Hippocampal formation (tissue), 2 donors: ENCODE measurements at places on chromosomes 7 and 10.
A peak's percentile ranks its signal among the peaks of the same experiment; 100 is the strongest.

DNA sequence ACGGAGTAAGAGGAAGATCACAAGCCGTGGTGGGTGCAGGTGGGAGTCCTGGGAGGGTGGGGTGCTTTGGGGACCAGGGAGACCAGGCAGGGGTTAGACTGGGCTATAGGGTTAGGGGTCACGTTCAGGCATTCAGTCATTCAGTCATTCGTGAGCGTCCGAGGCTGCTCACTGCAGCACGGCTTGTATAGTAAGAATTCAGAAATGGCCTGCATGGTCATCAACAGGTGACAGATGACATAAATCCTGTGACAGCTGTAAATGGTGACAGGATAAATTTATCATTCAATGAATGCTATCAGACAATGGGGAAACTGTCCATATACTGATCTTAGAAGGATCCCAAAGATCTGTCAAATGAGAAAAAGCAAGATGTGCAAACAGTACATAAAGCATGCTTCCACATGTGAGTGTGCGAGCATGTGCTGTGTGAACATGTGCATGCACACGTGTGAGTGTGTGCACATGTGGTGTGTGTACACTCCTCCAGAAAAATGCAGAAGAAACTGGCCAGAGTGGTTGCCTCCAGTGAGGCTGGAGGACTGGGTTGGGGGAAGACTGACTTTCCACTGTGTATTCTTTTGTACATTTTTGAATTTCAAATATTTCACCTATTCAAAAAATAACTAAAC is 32.0 kb upstream of the SMARCD3 start:
- DNase-seq: no peak

DNA sequence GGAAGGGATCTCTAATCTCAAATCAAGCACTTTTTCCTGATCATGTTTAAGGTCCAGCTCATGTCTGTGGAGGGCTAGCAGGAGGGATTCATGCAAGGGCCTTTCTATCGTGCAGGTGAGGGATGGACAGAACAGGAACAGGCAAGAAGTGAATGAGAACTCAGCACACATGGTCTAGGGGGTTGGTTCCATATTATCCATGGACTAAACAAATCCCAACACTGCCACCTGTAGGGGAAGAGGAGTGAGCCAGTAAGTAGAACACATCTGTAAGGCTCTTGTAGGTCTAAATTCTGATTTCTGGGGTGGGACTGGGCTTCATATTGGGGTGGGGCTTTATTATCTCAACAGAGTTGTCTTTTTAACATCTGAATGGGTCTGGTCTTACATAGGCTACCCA is 138.0 kb upstream of the TARP start:
- DNase-seq: no peak

- no peak for DNase-seq
Measured at GRCh38 chr7:3154881-3155494, 111.3 kb upstream of the CARD11 start.

- DNase-seq: no peak
Measured at GRCh38 chr10:43401627-43402026, 7.4 kb downstream of the HNRNPF start.

DNA sequence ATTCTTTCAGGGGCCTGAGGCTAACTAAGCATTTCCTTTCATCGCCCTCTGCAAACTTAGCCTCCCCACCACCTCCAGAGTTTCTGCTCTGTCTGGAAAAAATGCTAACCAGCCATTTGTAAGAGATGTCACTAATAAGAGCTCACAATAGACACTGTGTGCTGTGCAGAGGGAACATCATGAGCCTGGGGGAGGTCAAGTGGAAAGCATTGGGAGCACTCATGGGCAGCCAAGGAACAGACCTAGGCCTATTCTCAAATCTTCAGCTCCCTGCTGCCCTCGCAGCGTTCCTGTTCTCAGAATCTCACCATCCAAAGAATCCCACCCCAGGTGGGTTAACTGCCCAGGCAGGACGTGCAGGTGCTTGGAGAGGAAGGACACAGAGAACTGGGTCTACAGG is 27.1 kb upstream of the GPAM start:
- DNase-seq: no peak

GRCh38 chr10:122494833-122495232 is 33.5 kb downstream of the HTRA1 start:
- DNase-seq: no peak

GRCh38 chr7:28754027-28754426 is 204.1 kb downstream of the TRIL start:
- DNase-seq: peak; percentile 85

DNA sequence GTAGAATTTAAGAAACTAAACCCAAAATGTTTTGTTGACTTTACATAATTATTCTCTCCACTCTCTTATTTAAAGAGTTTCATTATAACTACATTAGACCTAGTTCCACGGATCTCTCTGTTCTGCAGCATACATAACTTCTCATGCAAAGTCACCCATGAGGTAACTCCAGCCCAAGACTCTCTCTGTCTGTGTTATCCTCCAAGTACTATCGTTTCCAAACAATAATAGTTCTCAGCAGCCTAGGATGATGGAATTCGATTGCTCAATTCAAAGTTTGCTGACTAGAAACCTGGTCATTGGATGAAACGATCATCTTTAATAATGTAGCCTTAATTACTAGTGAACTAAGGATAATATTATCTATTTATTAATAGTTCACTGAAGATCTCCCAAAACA is 203.1 kb upstream of the PTN start:
- DNase-seq: no peak

DNA sequence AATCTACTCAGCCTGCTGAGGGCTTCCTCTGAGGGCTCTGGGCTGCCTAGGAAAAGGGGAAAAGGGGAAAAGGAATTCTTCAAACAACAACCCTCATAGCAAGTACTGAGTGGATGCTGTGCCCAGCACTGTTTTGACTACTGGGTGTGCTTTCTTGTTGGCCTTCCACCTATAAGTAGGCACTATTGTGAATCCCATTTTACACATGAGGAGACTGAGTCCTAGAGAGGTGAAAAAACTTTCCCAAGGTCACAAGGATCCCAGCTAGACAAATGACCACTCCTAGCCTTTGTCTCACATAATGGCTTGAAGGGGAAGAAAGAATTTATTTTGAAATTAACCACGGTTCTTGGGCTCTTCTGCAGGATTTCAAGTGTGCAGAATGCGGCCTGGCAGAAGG is 17.1 kb downstream of the FGF8 start:
- DNase-seq: no peak

DNA sequence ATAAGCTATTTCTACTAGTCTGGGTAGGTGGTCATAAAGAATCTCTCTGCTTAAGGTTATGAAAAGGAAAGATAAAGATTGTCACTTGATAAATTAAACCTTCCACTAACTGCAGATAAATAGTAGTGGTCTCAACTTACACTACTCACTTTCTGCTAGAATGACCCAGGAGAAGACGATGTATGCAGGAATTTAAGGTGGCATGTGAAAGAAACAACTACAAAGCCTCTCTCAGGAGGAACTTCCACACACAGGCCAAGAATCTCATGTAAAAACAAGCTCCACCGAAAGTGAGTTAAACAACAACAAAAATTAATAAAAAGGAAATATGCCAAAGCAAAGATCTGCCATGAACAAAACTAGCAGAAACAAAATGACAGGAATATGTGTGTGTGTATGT is 165.4 kb downstream of the CDC14C start:
- no peak for DNase-seq

- DNase-seq: no peak
Measured at GRCh38 chr7:74302745-74303221, 13.6 kb downstream of the CLIP2 start.

DNA sequence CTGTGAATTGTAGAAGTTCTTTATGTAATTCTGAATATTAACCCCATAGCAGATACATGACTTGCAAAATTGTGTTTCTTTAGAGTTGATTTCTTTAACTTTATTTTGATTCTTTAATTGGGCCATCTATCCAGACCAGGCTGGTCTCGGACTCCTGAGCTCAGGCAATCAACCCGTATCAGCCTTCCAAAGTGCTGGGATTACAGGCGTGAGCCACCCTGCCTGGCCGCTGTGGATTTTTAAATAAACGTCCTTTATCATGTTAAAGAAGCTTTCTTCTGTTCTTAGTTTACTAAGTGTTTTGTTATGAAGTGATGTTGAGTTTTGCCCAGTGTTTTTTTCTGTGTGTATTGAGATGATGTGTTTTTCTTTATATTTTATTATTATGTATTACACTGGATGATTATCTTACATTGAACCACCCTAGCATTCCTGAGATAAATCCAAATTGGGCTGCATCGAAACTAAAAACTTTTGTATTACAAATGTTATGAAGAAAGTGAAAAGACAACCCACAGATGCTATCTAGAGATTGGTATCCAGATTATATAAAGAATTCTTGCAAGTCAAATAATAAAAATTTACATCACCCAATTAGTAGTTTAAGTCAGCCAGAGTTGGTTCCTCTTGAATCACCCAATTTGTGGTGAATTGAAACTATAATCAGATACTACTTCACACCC is 118.1 kb downstream of the TPST1 start:
- no peak for DNase-seq

GRCh38 chr7:4849390-4849789 is 12.4 kb downstream of the PAPOLB start:
- peak; percentile 7 for DNase-seq

- no peak for DNase-seq
Measured at GRCh38 chr7:134565643-134566136, 16.8 kb downstream of the AKR1B15 start.

- no peak for DNase-seq
Measured at GRCh38 chr7:131218727-131219128, 108.9 kb upstream of the MKLN1 start.

GRCh38 chr10:91433620-91434019 is 23.5 kb downstream of the HECTD2 start:
- no peak for DNase-seq

- DNase-seq: no peak
Measured at GRCh38 chr7:133429371-133429770, 176.5 kb downstream of the EXOC4 start.

GRCh38 chr10:62503872-62504271 is 129.7 kb downstream of the ZNF365 start:
- DNase-seq: no peak

DNA sequence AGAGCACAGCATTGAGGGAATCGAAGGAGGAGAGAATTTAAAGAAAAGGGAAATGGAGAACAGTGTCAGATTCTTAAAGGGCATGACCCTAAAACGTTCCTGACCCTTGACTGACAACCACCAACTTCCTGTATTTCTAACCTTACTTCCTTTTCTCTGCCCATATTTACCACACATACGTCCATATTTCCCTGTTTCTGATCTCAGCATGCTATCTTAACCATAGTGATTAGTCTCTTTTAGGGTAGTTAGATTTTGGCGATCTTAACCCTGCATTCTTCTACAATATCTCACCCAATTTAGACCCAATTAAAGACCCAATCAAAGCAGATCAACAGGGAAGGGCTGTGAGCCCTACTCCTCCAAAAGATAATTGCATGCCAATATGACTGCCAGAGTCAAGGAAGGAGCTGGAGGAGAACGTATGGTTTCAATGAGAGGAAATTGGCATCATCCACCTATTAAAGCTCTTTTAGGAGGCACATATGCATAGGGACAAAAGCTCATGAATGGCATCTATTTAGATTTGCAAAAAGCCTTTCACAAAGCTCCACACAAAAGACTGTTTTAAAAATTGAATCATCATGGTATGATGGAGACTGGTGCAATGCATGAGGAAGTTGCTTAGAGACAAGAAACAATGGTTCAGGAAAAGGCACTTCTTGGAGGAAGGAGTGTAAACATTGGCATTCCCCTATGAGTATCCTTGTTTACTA is 49.0 kb upstream of the ARHGAP12 start:
- DNase-seq: peak; percentile 73

- no peak for DNase-seq
Measured at GRCh38 chr7:122300211-122300932, 4.2 kb downstream of the FEZF1 start.

DNA sequence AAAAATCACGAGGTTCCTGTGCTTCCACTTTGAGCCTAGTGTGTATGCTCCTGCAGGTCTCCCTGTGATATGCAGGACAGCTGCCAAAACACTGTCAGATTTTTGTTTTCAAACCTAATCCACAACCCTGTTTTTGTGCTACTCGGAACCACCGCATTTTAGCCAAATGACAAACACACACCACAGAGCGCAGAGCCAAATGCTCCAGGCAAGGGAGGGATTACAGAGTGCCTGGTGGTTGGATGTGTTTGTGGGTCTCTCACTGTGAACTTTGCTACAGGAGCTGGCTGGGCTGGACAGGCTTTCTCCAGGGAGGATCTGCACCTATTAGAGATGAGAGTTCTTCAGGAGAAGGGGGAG is 5.7 kb upstream of the RBM28 start:
- no peak for DNase-seq

- no peak for DNase-seq
Measured at GRCh38 chr7:139562961-139563565, 39.6 kb downstream of the CLEC2L start.

GRCh38 chr7:43480581-43480980 is 102.3 kb upstream of the STK17A start:
- no peak for DNase-seq

DNA sequence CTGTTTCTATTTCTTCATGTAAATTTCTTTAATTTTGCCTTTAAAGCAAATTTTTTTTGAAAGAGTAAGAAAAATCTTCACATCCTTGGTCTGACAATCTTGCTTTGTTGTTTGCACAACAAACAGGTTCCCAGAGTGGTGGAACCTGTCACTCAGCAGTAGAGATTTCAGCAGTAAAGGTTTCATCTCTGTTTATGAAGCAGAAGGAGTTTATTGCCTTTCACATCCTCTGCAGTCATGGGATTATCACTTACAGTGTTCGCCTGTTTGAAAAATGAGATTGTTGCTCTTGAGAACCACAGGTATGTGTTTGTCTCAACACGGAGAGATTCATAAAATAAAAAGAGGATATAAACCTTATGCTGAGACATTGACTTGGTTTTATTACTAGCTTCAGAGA is 342.6 kb downstream of the IPMK start:
- no peak for DNase-seq

- no peak for DNase-seq
Measured at GRCh38 chr10:116868722-116869121, 19.4 kb downstream of the ENO4 start.

DNA sequence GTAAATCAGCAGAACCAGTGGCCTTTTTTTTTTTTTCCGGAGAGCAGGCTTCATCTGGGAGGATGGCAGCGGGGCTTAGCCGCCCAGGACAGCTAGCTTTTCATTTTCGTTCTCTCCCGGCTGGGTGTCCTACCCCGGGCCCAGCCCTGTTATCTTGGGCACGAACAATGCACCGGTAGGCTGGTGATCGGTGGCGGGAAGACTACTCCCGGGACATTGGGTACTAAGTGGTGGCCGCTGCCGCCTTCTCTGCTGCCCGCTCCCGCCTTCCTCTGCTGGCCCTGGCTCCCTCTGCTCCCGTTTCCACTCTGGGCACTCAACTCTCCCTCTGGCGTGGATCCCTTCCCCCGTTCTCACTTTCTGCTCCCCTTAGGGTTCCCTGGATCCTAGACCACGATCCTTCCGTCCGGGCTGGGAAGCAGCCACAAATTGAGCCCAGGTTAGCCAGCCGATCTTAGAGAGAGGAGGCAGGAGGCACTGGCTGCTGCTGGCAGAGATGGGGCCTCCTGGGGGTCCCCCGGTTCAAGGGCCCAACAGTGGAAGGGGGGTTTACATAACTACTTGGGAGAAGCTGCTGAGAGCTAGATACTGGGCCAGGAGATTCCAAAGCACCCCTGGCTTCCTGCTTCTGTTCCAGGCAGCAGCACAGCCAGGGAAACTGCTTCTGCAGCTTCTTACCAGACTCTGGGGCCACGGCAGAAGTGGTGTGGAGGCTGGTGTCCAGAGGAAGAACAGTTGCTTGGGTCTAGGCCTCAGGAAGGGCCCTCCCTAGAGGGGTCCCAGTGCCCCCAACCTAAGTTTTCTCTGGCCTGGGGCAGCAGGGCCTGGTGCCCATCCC is 1.8 kb downstream of the TLX1 start:
- DNase-seq: no peak

- DNase-seq: no peak
Measured at GRCh38 chr10:70778267-70778924, 6.8 kb downstream of the TBATA start.

- DNase-seq: no peak
Measured at GRCh38 chr7:18715988-18716387, 220.4 kb downstream of the HDAC9 start.
